Stimulated activated CD8-positive, alpha-beta memory T cell treated with anti-CD3 and anti-CD28 coated beads, Interleukin-12 subunit alpha, Interleukin-12 subunit beta, amount 100 ng/mL, for 4 hours (primary cell): ENCODE measurements at places on chromosomes 5 and 9.

- no peak for DNase-seq
These were observed 389.3 kb upstream of the DMAC1 start for GRCh38 chr9:8188723-8189407.

DNA sequence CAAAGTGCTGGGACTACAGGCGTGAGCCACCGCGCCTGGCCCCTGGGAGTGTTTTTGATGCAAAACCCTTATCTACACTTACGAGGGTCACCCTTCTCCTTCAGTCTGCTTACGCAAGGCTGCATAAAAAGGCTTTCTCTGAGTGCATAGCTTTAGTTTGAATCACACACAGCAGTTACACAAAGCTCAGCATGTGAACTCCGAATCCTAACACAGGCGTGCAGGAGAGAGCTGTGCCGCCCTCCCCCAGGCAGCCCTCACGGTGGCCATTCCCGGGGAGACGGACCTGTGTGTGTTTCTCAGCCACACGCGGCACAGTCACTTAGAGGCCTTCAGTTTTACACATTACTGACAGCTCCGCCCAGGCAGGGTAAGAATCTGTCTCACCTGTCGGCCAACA lies 26.7 kb downstream of the EXD3 start:
- no peak for DNase-seq

DNA sequence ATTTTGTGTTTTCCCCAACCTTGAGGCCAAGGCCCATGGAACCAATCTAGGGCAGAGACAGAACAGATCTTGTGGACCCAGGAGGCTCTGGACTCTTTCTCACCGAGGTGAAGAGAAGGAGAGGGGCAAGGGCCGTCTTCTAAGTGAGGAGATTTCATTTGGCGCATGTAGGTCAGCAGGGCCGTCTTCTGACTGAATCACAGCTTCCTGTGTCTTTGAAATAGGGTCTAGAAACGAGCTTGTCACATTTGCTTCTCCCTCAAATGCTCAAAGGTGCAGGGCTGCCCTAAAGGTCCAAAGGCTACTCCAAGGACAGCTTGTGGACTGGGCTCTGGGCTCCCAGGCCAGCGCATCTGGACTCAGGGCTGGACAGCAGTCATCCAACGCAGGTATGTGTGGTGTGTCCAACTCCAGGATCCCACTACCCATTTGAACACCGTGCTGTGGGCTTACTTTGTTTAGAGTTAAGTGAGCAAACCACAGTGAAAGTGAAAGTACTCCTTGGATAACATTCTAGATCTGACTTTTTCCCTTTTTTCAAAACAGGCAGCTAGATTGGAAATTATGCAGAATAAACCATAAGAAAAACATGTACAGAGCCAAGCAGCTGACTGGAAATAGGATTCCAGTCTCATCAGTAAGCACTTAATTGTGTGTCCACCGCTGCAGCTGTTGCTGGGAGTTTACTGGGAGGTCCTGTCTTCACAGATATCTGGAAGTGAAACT lies 357.0 kb downstream of the GADD45G start:
- DNase-seq = no peak

- DNase-seq = no peak
These were observed 18.3 kb upstream of the HSDL2 start for GRCh38 chr9:112361601-112362000.

- DNase-seq = no peak
These were observed 67.2 kb downstream of the CDH18 start for GRCh38 chr5:19920761-19921160.

GRCh38 chr9:34457266-34458012 lies 931 bp downstream of the FAM219A start:
- no peak for DNase-seq

GRCh38 chr9:98334796-98335195 lies 79.3 kb upstream of the TBC1D2 start:
- DNase-seq = no peak
